Activated CD4-positive, CD25-positive, alpha-beta regulatory T cell (primary cell): ENCODE measurements at places on chromosomes 7 and 10.

DNA sequence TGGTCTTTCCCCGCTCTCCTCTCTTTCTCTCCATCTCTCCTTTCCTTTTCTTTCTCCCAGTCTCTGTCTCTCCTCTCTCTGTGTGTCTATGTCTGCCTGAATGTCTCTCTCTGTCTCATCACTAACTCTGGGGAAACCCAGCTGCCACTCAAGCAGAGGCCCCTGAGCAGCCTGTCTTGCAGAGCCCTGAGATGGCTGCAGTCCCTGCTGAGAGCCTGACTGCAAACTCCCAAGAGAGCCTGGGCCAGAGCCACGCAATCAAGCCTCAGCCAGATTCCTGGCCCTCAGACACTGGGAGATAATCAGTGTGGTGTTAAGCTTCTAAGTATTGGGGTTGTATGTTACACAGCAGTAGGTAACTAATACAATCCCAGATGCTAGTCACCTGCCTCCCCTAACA, 91.5 kb downstream of the PAXIP1 start:
- DNase-seq = no peak

GRCh38 chr7:74138945-74139843, 35.0 kb upstream of the EIF4H start:
- no peak for DNase-seq

DNA sequence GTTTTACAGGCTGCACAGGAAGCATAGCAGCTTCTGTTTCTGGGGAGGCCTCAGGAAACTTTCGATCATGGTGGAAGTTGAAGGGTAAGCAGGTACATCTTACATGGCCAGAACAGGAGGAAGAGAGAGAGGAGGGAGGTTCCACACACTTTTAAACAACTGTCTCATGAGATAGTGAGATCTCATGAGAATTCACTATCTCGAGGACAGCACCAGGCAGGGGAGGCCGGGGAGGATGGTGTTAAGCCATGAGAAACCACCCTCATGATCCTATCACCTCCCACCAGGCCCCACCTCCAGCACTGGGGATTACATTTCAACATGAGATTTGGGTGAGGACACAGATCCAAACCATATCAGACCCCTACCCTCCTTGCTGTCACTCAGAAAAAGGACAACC, 23.7 kb downstream of the ZNF503 start:
- no peak for DNase-seq

DNA sequence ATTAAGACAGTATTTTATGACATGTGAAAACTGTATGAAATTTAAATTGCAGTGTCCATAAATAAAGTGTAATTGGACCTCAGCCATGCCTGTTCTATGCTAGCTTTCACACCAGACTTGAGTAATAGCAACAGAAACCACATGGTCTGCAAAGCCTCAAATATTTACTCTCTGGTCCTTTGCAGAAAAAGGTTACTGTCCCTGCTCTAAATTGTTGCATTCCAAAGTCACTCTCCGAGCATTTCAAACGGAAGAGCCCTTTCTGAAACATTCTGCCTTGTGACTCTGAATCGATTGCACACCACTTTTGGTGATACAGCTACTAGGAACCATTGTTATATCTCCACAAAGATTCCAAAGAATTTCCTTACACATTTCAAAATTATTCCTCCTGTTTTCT, 81.0 kb upstream of the STK17A start:
- no peak for DNase-seq

DNA sequence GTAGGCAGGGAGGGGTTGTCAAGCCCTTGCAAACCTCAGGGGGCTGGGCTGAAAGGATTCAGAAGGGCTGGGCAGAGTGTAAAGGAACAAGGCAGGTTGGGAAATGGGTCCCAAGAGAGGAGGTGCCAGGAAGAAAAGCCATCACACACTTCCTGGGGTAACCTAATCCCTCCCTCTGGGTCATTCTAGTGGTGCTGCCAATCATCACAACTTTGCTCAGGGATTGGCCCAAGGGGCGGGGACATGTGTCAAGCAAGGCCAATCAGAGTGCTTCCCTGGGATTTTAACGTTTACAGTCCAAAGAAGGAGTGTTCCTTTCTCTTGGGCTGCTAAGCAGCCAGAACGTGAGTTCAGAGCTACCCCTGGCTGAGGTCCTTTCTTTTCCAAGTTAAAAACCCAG, 57.1 kb upstream of the NPTX2 start:
- no peak for DNase-seq

DNA sequence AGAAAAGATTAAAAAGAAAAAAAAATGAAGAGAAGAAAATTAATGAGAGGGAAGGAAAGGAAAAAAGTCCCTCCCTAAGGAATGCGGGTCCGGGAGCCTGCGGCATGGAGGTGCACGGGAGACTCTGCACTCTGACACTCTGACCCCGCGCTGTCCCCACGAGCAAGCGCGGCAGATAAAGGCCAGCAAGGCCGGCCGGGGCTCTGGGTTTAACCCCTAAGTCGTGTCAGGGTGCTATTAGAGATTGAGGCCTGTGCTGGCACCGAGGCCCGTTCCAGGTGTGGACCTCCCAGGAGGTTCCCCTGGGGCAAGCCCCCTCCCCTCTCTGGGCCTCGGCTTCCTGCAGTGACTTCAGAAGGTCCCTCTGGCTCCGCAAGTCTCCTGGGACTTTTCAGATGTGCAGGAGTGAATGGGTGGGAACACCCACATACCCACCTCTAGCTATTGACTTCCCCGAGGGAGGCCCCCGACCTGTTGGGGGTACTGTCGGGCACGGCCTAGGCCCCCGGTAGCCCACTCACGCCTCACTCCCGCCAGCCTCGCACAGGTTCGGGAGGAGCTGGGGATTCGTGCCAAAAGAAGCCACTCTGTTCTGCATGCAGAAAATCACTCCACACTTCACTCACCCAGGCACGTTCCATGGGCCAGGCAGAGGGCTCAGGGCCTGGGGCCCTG, 164.1 kb downstream of the TCERG1L start:
- no peak for DNase-seq
